CD8-positive, alpha-beta memory T cell (primary cell): ENCODE measurements at places on chromosomes 2 and 18. TPM values are rescaled to one million over a fixed set of nuclear protein-coding genes. Genes with fewer than 3 reads are reported as not detected.

GRCh38 chr18:44857744-44858491 is 177.2 kb downstream of the SETBP1 start:
- no peak for DNase-seq

- no peak for DNase-seq
These were observed 28.7 kb downstream of the ALK start for GRCh38 chr2:29892585-29893259.

DNA sequence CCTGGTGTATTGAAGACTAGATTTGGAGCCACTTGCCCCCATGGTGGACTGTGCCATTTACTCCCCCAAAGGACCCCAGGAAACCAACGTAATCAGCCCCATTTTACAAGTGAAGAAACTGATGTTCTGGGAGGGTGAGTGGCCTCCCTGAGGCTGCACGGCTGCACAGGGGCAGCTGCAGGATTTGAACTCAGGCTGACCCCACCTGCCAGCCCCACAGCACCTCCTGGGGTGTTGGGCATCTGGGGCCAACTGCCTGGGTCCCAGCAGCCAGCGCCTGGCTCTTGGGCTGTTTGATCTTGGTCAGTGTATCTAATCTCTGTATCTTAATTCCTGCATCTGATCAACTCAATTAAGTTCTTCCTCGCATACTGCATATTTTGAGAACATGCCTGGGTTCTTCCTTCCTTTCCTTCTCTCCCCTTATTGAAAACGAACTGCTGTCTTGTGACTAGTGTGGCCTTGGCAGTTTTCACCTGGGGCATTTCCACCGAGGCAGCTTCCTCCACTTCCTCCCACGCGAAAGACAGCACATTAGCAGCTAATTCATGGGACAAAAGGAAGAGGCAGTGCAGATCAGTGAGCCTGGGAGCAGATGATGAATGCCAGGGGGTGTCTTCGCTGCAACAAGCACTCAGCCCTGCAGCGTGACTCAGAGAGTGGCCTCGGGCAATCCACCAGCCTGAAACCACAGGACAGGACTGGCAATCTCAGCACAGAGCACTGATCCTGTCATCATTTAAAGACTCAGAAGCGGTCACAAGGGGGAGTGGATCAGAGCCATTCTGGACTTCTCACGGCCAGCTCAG is 184.1 kb upstream of the RAB12 start:
- DNase-seq: no peak

DNA sequence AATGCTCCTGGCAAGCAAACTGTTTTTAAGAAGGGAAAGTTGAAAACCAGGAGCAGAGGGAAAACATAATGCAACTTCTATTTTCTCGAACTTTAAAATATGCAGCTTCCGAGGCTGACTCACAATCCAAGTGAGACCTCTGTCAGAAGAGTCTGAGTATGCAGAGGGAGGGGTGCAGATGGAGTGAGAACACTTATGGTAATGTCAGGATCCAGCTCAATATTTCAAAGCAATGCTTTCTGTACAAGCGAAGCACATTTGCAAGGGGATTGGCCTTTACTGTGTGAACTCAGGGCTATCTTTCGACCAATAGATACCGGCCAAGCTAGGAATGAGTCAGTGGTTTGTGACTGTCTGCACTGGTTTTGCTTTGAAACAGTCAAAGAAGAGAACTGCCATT is 242.7 kb downstream of the CNTNAP5 start:
- no peak for DNase-seq

DNA sequence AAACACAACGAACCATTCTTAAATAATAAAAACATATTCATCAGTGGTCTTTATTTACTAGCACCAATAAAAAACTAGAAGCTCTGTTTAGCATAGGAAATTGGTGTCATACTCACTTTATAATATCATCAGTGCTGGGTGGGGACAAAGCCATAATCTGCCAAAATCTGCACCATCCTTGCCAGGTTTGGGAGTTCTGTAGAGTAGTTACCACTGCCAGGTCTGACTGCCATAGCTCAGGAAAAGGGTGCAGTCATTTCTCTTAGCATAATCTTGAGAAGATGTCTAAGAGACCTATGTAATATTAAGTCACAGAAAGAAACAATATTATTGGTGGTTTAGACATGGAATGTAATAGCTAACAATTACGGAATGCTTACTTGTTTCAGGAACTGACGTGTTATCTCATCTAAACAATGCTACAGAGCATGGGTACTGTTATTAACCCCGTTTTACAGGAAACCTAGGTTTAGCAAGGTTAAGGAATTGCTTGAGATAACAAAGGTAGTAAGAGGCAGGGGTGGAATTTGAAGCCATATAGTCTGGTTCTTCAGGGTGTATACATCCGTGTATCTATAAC is 1.6 kb upstream of the MARCHF7 start:
- no peak for DNase-seq

- no peak for DNase-seq
These were observed 8.4 kb downstream of the APOB start for GRCh38 chr2:21035282-21035973.

- no peak for DNase-seq
These were observed 22.0 kb upstream of the TFCP2L1 start for GRCh38 chr2:121307048-121307447.

- no peak for DNase-seq
These were observed 26.8 kb upstream of the LDLRAD4 start for GRCh38 chr18:13191779-13192178.

DNA sequence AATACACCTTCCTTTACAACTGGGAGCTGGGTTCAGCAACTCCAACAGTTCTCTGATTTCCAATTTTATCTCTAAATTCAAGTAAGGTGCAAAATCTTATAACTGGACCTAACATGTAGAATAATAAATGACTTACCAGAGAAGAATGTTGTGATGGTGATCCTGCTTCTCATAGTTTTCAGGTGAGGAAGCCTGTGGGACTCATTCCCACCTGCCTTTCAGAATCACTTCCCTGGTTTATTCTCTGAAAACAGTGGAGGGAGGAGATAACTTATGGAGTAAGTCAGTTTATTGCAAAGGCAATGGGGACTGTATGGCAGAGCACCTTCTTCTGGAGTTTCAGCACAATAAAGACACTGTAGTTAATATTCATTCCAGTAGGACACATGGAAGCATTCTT is 1188.2 kb upstream of the FAM98A start:
- no peak for DNase-seq

- no peak for DNase-seq
These were observed 4.4 kb upstream of the SAG start for GRCh38 chr2:233303252-233303651.

GRCh38 chr2:175161-175786 is 88.6 kb downstream of the SH3YL1 start:
- no peak for DNase-seq

GRCh38 chr2:174169372-174169771 is 79.0 kb downstream of the OLA1 start:
- DNase-seq: no peak

The BBS5 gene
- 0.94 TPM for polyA plus RNA-seq

The PPIG gene
- 87.2 TPM for polyA plus RNA-seq

The TSPYL6 gene
- polyA plus RNA-seq: not detected

The PRKAG3 gene
- polyA plus RNA-seq: not detected

The FAM237A gene
- not detected for polyA plus RNA-seq

The RGPD3 gene
- 0.12 TPM for polyA plus RNA-seq

The LINC00305 gene
- polyA plus RNA-seq: not detected
